Naive thymus-derived CD8-positive, alpha-beta T cell (primary cell): ENCODE measurements at places on chromosomes 4 and X.

DNA sequence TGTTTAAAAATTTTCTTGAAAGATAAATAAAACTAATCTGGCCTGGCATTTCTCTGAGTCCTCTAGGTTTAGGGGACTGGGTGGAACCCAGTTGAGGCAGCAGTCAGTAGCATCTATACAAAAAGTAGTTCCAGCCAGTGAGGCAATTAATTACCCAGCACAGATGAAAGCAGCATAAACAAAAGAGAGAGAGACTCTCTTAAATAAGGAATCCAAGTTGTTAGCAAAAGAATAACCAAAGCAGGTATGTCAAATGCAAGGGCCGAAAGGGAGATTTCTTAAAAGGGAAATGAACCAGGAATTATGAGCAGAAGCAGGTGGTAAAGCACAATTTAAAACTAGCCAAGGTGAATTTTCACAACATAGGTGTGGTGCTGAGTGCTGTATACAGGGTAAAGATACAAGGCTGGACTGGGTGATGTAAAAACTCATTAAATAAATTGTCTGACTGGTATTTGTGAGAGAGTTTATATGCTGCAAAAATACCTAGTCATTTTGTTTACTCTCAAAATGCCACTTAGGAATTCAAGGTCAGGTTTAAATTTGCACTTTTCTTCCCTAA is 94.6 kb upstream of the GALNT7 start:
- no peak overlapping the region for H3K4me3 ChIP-seq
- DNase-seq = no peak
- H3K27me3 ChIP-seq = peaks cover 5% of the 10 kb centered on the region

GRCh38 chr4:173237152-173237551 is 68.5 kb downstream of the GALNT7 start:
- peaks cover 14% of the 10 kb centered on the region for H3K4me1 ChIP-seq
- no peak overlapping the region for H3K4me3 ChIP-seq
- no peaks in the 10 kb centered on the region for H3K36me3 ChIP-seq
- H3K27me3 ChIP-seq = no peaks in the 10 kb centered on the region

- H3K4me3 ChIP-seq = peak overlapping the region; percentile 37
- H3K36me3 ChIP-seq = peaks cover 10% of the 10 kb centered on the region
- DNase-seq = no peak
- H3K4me1 ChIP-seq = peaks cover 65% of the 10 kb centered on the region
Measured at GRCh38 chrX:41108463-41109205, 23.4 kb downstream of the USP9X start.

GRCh38 chr4:79185526-79186045 is 140.3 kb downstream of the NAA11 start:
- no peaks in the 10 kb centered on the region for H3K27me3 ChIP-seq
- no peak overlapping the region for H3K27ac ChIP-seq
- peaks cover 7% of the 10 kb centered on the region for H3K36me3 ChIP-seq
- DNase-seq = no peak

- H3K4me1 ChIP-seq = peaks cover 49% of the 10 kb centered on the region
- H3K27ac ChIP-seq = no peak overlapping the region
- no peak for DNase-seq
- H3K36me3 ChIP-seq = peaks cover 70% of the 10 kb centered on the region
- H3K27me3 ChIP-seq = no peaks in the 10 kb centered on the region
- H3K4me3 ChIP-seq = no peak overlapping the region
Measured at GRCh38 chr4:16205298-16206164, 20.7 kb downstream of the TAPT1 start.

GRCh38 chrX:46255046-46255445 is 290.2 kb downstream of the ZNF674 start:
- H3K27ac ChIP-seq = no peak overlapping the region
- no peak for DNase-seq
- H3K4me3 ChIP-seq = no peak overlapping the region
